Tibial nerve (tissue), 4 donors: ENCODE measurements at places on chromosomes 7 and 10. TPM values are rescaled to one million over a fixed set of nuclear protein-coding genes. Genes with fewer than 3 reads are reported as not detected.

The PNLIP gene
- total RNA-seq, result 11.4 TPM

The CUBN gene
- total RNA-seq, result 9.2 TPM

The SAMD9 gene
- 7.2 TPM for total RNA-seq

The P4HA1 gene
- total RNA-seq, result 24.9 TPM

The CADPS2 gene
- total RNA-seq, result 44.4 TPM

The PON3 gene
- total RNA-seq, result 3.3 TPM

The NME8 gene
- not detected for total RNA-seq

The STK32C gene
- 17.1 TPM for total RNA-seq

The RPEL1 gene
- total RNA-seq, result not detected

The CRYGN gene
- total RNA-seq, result 0.87 TPM

The MBL2 gene
- total RNA-seq, result 0.22 TPM

The UPK3B gene
- total RNA-seq, result 2.1 TPM

The PIK3CG gene
- total RNA-seq, result 5.9 TPM

The HOXA3 gene
- total RNA-seq, result 7.0 TPM

The FZD8 gene
- total RNA-seq, result 16.5 TPM

The LRRN3 gene
- 1.8 TPM for total RNA-seq

The TMEM176A gene
- 36.9 TPM for total RNA-seq

The MAGI2 gene
- 56.6 TPM for total RNA-seq

The LEP gene
- 15.9 TPM for total RNA-seq

The TRPV6 gene
- not detected for total RNA-seq
